Activated naive CD4-positive, alpha-beta T cell treated with anti-CD3 and anti-CD28 coated beads, Interleukin-2, amount 50 U/mL, for 72 hours (primary cell): ENCODE measurements at places on chromosomes 3 and 15.

DNA sequence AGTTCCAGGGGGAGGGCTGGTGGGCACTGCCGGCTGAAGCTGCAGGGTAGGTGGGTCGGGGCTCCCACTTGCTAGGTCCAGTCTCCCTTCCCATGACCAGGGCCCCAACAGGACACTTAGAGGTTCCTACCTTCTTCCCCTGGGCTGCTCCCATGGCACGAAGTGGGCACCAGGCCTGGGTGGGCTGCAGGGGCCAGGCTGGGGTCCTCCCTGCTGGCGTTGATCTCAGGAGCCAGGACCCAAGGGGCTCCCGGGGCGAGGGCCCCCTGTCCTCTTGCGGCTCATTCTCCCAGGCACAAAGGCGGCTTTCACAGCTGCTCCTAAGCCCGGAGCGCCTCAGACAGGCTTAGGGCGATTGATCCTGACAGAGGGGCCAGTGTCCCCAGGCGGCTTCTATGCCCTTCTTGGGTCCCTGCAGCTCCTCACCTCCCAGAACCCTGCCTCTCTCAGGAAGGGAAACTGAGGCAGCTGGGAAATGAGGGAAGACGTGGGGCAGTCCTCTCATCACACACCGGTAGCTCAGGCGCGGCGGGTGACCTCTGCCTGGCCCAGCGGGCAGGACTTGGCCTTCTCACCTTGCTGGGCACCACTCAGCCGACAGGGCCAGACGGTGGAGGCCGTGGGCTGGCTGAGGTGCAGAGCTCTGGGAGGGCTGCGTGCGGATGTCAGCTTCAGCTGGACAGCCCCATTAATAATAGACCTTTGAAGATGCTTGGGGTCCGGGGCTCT lies 39.6 kb downstream of the FAM3D start:
- DNase-seq = no peak

DNA sequence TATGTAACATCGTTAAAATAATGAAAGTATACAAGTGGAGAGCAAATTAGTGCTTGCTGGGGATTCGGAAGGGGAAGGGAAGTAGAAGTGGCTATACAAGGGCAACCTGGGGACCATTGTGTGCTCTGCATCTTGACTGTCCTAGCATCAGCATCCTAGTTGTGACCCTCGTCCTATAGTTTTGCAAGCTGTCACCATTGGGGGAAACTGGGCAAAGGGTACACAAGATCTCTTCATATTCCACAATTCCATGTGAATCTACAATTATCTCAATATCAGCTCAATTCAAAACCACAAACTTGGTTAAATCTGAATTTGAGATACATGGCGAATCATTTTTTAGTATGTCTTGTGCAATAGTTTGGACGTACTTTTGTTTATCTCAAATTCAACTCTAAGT lies 30.9 kb downstream of the WNT7A start:
- DNase-seq = no peak

DNA sequence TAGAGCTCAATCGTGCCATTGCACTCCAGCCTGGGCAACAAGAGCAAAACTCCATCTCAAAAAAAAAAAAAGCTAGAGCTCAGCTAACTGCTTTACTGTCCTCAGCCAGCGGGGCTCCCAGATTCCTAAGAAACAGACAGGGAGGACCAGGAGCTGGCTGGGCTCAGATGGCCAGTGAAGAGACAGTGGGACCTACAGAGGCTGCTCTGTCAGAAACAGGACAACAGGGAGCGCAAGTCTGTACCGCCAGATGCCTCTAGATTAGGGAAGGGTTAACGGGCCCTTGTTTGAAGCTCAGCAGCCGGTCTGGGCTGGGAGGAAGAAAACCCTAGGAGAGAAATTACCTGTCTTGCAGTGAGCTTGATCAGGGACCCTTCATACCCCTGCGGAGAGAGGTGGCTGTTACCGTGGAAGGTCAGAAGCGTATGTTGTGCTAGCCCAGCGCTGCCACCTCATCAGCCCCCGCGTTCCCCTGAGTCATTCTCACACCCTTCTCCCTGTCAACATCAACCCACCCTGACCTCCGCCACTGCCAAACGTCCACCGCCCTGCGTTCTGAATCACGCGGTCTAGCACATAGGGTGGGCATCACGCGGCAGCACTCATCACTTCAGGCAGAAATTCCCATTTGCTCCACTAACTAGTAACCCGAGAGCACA lies 25.3 kb downstream of the RBPMS2 start:
- no peak for DNase-seq

DNA sequence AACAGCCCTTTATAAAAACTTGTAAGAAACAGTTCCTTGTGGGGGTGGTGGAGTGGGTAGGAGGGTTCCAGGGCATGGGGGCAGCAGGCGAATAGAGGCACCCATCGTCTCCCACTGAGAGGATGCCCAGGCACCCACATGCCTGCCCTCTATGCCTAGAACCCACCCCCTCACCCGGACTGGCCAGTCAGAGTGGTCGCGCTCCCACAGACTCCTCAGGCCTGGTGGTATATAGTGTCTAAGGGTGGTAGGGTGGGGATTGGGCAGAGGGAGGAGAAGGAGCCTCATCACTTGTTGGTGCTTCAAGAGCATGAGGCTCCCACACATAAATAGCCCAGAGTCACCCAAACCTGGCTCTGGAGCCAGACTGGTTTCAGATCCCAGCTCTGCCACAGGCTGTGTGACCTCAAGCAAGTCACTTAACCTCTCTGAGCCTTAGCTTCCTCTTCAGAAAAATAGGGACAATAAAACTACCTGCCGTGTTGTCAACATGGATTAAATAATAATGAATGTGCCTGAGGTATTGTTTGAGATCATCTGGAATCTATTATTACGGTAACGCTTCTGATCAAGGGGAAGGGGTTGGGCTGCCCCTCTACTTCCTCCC lies 262.1 kb downstream of the UACA start:
- no peak for DNase-seq

DNA sequence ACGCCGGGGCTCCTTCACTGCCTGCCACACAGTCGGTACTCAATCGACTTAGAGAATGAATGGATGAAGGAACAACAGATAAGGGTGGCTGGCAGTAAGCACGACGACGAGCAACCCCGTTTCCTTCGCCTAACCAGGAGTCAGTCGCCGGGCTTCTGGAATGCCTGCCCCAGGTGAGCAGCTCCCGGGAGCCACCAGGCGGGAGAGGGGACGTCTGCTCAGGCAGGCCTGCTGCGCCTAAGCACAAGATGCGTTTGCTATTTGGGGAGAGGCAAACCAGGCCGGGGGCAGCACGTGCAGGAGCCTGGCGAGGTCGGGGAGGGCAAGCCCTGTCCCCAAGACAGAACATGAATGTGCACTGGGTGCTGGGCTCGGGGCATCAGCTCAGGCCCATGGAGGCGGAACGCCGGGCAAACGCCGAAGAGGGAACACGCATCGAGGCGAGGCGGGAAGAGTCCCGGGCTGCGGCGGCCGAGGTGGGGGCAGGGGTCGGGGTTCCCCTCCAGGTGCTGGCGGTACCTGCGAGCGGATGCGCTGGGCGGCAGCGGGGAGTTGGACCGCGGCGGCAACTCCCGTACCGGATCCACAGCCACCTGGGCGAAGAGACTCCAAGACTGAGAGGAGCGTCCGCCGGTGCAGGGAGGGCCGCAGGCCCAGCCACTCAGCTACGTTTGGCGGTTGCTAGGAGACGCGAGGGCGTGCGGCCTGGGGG lies at the start of gene CFAP92:
Gene CFAP92 (minus strand): TSS at position 616 of the 712 bp plus-strand sequence. CDS start 772 bp downstream, outside the sequence.
- DNase-seq = peak; percentile 86

GRCh38 chr15:81642451-81642990 lies 268.5 kb upstream of the TMC3 start:
- DNase-seq = no peak

DNA sequence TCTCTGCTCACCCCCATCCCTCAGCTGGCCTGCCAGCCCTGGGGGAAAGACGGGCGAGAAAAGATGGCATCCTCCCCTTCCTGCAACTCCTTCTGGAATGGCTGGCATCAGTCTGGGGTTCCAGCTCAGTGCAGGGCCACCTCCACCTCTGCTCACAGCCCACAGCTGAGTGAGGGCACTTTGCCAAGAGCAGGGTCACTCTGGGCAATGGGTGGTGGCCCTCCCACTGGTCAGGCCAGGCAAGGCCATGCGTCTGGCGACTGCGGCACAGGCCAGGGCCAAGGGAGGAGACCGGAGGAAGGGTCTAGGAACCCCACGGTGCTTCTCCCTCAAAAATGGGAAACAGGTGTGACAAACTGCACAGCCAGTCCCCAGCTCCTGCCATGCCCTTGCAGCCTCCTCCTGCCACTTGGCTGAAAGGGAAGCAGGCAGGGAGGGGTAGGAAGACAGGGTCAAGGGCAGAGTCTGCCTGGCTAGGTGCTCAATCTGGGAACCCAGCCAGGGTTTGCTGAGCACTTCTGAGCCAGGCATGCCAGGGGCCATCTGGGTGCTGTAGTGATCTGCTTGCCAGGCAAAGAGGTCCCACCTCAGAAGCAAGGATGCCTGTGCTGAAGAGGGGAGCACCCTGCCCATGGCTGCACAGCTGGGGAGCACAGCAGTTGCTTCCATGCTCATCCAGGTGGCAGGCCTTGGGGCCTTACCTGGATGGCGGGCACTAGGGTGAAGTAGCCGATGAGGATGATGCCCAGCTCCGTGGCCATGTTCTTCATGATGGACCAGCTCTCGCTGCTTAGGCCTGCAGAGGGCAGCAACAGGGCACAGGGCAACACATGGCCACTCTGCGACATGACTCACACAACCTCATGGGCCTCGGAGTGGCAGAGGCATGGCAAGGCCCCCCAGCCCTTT lies 41.2 kb downstream of the PTPN23 start:
- DNase-seq = peak; percentile 55
